A549 treated with DMSO at 1 μM for 4 hours (cell line): ENCODE measurements at places on chromosomes 1 and 21. TPM values are rescaled to one million over a fixed set of nuclear protein-coding genes. Genes with fewer than 3 reads are reported as not detected.

Gene KIRREL1
- total RNA-seq, result 33.0 to 43.5 TPM (median 40.7 TPM) in 5 replicates

Gene BTF3L4
- total RNA-seq, result 29.3 to 39.4 TPM (median 35.0 TPM) in 5 replicates

Gene CSDE1
- 128 to 163 TPM (median 146 TPM) in 5 replicates for total RNA-seq

Gene SPRR5
- not detected in 5 replicates for total RNA-seq

Gene ZFYVE9
- 7.1 to 9.2 TPM (median 8.2 TPM) in 5 replicates for total RNA-seq

Gene GSTM2
- 3.2 to 5.2 TPM (median 4.0 TPM) in 5 replicates for total RNA-seq

Gene PLOD1
- total RNA-seq, result 74.1 to 86.9 TPM (median 77.6 TPM) in 5 replicates

Gene SLC44A3
- 1.6 to 2.1 TPM (median 1.9 TPM) in 5 replicates for total RNA-seq

Gene RGS7
- 0.03 to 0.10 TPM (median 0.06 TPM) in 3 of 5 replicates, not detected in the others for total RNA-seq

Gene SLC19A1
- 18.2 to 24.9 TPM (median 23.1 TPM) in 5 replicates for total RNA-seq

Gene SLC5A9
- total RNA-seq, result 0.08 TPM in 1 of 5 replicates, not detected in the others

Gene C8B
- total RNA-seq, result not detected in 5 replicates

Gene S100A8
- total RNA-seq, result not detected in 5 replicates

Gene KRTAP24-1
- total RNA-seq, result not detected in 5 replicates

Gene POLR3GL
- total RNA-seq, result 9.0 to 9.6 TPM (median 9.2 TPM) in 5 replicates

Gene RGS4
- 0.07 to 0.39 TPM (median 0.16 TPM) in 4 of 5 replicates, not detected in the other for total RNA-seq

Gene CLEC20A
- not detected in 5 replicates for total RNA-seq

Gene NR1I3
- 0.21 TPM in 1 of 5 replicates, not detected in the others for total RNA-seq

Gene TNFRSF8
- total RNA-seq, result 0.06 to 0.19 TPM (median 0.08 TPM) in 5 replicates

Gene OPRD1
- total RNA-seq, result 0.03 to 0.06 TPM (median 0.05 TPM) in 5 replicates

Gene KRTAP10-11
- total RNA-seq, result not detected in 5 replicates

Gene KRTAP12-2
- not detected in 5 replicates for total RNA-seq

Gene MEX3A
- 1.4 to 3.0 TPM (median 2.5 TPM) in 5 replicates for total RNA-seq

Gene SPSB1
- 27.5 to 33.4 TPM (median 28.6 TPM) in 5 replicates for total RNA-seq

Gene KRTAP21-2
- not detected in 5 replicates for total RNA-seq

Gene KCNE2
- not detected in 5 replicates for total RNA-seq

Gene TNNT2
- total RNA-seq, result 0.13 to 0.34 TPM in 2 of 5 replicates, not detected in the others

Gene RGS2
- 16.5 to 24.1 TPM (median 20.0 TPM) in 5 replicates for total RNA-seq

Gene S100A5
- total RNA-seq, result 0.52 to 0.90 TPM (median 0.69 TPM) in 4 of 5 replicates, not detected in the other

Gene PDC
- not detected in 5 replicates for total RNA-seq

Gene TPR
- 45.7 to 51.6 TPM (median 49.3 TPM) in 5 replicates for total RNA-seq

Gene CR1L
- total RNA-seq, result not detected in 5 replicates

Gene SDC3
- 6.9 to 10.7 TPM (median 8.6 TPM) in 5 replicates for total RNA-seq

Gene TMEM82
- total RNA-seq, result not detected in 5 replicates

Gene ADGRB2
- 5.7 to 7.7 TPM (median 7.4 TPM) in 5 replicates for total RNA-seq

Gene BRWD1
- total RNA-seq, result 8.2 to 15.3 TPM (median 11.2 TPM) in 5 replicates

Gene TCEA3
- 0.33 to 0.69 TPM (median 0.44 TPM) in 4 of 5 replicates, not detected in the other for total RNA-seq

Gene IL19
- total RNA-seq, result not detected in 5 replicates

Gene AMPD1
- not detected in 5 replicates for total RNA-seq

Gene DDAH1
- total RNA-seq, result 6.6 to 9.7 TPM (median 7.6 TPM) in 5 replicates

Gene S100A9
- 0.52 to 1.0 TPM (median 0.95 TPM) in 5 replicates for total RNA-seq

Gene NFASC
- 1.5 to 2.4 TPM (median 1.8 TPM) in 5 replicates for total RNA-seq

Gene ADAMTS5
- total RNA-seq, result not detected in 5 replicates

Gene TFF1
- total RNA-seq, result 24.2 to 31.5 TPM (median 30.5 TPM) in 5 replicates

Gene USP48
- 13.5 to 19.5 TPM (median 18.7 TPM) in 5 replicates for total RNA-seq

Gene ZBTB48
- total RNA-seq, result 12.2 to 16.4 TPM (median 13.7 TPM) in 5 replicates

Gene RHOC
- total RNA-seq, result 341 to 402 TPM (median 359 TPM) in 5 replicates

Gene PIGV
- 4.4 to 7.8 TPM (median 6.9 TPM) in 5 replicates for total RNA-seq

Gene VAV3
- 1.5 to 2.9 TPM (median 1.7 TPM) in 5 replicates for total RNA-seq
